Cortex of kidney (tissue), 1 donor: ENCODE measurements at places on chromosomes 3 and 15.

DNA sequence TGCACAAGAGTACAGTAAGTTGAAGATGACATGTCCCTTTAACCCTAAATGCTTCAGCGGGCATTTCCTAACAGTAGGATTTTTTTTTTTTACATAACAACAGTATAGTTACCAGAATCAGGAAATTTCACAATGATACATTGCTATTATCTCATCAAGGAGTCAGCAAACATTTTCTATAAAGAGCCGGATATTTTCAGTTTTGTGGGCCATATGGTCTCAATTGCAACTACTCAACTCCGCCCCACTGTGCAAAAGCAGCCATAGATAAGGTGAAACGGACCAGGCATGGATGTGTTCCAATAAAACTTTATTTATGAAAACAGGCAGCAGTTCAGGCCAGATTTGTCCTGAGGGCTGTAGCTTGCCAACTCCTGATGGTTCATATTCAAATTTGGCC, 130.6 kb downstream of the SMAD6 start:
- DNase-seq, result no peak

- no peak for DNase-seq
Observed at GRCh38 chr3:11582191-11582968, 61.3 kb downstream of the VGLL4 start.

DNA sequence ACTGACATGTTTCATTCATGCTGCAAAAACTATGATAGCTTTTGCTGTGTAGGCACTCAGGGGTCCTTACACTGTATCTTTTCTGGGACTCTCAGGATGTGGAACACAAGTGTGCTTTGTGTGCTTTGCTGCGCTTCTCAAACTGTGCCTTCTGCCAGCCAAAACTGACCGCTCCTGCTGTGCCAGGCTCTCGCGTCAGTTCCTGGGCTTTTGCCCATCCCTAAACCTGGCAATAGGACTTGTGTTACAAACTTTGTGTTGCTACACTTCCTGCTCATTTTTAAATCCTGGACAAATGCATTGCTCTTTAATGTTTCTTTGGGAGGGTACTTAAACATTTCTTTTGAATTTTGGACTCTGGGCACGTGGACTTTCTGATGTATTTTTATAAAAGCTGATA, 60.3 kb downstream of the DIPK2A start:
- no peak for DNase-seq

DNA sequence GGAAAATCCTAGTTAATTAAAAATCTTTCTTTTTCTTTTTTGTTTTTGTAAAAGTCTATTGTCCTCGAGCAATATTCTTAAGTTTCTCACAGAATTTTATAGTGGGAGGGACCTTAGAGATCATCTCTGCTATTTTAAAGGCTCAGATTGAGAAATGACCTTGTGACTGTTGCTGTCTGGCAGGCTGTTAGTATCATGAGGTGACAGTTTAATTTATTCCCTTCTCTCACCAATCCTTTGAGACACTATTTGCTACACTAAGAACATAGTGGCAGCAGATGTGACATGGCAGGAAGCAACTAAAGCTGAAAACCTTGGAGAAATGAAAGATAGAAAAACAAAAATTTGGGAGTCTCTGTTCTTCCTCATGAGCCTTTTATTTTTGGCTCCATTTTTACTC, 24.9 kb downstream of the APPL1 start:
- no peak for DNase-seq

DNA sequence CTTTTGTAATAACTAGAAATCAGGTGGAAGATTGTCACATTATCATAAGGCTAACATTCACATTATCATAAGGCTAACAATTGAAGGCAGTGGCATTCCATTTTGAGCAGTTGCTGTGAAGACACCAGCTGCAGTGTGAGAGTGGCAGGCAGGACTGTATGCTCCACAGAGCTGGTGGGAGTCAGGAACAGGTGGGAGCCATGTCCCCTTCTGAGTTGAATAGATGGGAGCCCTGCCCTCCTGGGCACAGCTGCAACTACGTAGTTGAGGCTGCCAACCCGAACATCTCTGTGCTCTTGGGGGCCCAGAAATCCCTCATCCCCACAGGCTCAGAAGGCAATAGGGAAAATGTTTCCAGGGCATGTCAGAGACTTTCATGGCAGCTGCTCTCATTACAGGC, 1627.6 kb downstream of the SI start:
- DNase-seq, result no peak

DNA sequence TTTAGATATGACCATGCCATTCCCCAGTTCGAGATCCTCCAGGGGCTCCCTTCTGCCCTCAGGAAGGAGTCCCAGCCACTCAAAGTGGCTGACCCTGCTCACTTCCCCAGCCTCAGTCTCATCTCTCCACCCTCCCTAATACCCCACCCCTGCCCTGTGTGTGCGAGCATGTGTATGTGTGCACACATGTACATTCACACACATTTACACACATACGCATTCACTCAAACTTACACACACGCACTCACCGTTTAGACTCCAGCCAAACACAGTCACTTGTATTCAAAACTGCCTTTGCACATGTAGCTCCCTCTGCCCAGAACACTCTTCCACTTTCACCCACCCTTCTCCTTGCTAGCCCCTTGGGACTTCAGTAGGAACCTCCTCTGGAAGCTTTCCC, 11.4 kb downstream of the PLA2G4E start:
- DNase-seq, result no peak

GRCh38 chr3:73866846-73867245, 242.1 kb upstream of the PDZRN3 start:
- DNase-seq, result no peak

- no peak for DNase-seq
Observed at GRCh38 chr15:49747340-49747739, 126.5 kb downstream of the DTWD1 start.

- DNase-seq, result no peak
Observed at GRCh38 chr15:33027306-33028035, 167.0 kb downstream of the FMN1 start.

DNA sequence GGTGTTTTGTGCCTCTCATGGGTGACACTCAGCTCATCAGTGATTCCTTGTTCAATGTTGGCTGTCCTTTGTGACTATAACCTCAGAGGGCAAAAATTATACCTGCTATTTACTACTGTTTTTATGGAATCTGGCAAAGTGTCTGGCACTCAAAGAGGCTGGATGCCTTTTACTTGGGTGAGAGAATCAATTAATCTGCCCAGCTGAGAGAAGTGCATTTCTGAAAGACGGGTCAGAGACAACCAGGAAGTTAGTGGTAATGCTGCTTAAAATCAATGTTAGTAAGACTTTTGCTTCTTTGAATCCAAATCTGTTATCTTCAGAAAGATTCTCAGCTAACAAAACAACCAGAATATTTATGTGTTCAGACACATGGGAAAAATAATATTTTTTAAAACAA, 436.2 kb upstream of the SUCLG2 start:
- no peak for DNase-seq

GRCh38 chr15:56207711-56208110, 36.0 kb downstream of the RFX7 start:
- DNase-seq, result no peak
